ELR (cell line): ENCODE measurements at places on chromosomes 16 and 17.

- DNase-seq, result peak; percentile 54
Measured at GRCh38 chr17:4142107-4142900, 526 bp downstream of the ZZEF1 start.

DNA sequence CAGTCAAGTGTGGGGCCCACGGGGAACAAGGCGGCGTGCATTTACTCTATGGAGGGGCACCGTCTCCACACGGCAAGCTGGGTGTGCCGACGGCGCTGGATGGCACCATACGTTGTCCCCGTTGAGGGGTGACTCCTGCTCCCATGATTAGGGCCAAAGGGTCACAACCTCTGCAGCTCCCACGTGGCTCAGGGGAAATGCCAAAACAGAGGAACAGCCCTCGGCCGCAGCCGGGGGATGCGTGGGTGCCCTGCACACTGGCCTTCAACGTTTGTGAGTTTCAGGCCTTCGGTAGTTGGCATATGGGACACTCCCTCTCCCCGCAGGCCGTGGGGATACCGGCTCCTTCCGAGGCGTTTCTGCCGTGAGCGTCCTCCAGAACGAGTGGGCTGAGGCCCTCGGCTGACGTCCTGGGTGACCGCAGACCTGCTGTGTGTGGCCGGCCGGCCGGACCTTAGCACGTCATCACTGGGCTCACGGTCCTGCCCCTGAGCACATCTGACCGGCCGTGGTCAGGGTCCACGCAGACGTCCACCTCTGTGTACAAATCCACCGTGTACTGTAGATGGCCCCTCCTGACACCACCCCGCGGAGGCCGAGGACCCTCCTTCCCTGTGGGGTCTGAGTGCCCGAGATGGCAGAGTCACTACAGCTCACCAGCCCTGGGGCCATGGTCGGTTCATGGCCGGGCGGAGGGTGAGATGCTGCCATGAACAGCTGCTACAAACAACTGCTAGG, 4.8 kb upstream of the METRNL start:
- no peak for DNase-seq

DNA sequence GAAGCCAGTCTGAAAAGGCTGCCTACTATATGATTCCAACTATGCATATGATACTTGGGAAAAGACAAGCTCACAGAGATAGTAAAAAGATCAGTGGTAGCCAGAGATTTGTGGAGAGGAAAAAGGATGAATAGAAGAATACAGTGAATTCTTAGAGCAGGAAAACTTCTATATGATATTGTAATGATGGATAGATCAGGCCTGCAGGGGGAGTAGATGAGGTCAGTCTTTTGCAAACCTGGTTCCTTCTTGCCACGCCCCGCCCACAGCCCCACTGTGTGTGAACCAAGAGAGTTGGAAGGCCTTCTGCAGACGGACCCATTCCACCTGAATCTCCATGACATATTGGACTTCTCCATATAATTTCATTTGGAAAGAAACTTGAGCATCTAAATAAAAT, 761 bp upstream of the CCL8 start:
- DNase-seq, result peak; percentile 3

DNA sequence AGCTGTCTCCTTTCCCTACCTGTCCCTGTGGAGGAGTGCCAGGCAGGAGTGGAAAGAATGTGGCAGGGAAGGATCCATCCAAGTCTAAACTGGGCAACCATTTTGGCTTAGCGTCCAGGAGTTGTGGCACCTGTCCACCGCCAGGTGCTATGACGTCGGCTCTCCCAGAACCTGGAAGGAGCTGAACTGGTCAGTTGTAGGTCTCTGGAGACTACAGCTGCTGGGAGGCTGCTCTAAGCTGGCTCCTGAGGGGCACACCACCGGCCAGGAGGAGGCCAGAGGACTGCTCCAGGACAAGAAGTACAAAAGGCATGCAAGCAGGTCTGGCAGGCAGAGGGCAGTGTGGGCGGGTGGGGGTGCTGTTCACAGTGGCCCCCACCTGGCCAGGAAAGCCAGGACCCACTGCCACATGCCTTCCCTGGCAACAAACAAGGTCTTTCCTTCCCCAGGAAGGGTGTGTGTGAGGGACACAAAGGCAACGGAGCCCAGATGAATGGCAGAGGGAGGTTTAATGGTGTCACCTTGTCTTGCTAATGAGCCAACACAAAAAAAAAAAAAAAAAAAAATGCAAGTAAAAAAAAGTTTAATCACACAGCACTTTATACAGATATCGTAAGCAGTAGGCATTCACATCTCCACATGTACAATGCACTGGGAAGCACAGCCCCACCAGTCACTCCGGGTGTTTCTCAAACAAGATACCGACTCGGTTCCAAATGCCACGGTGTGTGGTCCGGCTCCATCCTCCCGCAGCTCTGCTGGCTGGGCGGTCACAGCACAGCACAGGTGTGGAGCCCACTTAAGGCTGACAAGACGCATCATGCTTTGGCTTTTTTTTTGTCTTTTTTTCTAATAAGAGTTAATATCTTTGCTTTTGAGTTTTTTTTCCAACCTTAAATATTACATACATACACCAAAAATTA, 4.8 kb downstream of the SPHK1 start:
- DNase-seq, result peak; percentile 71

- DNase-seq, result no peak
Measured at GRCh38 chr17:80646328-80646727, 101.7 kb downstream of the RPTOR start.

- DNase-seq, result no peak
Measured at GRCh38 chr16:515175-515938, 12.2 kb upstream of the CAPN15 start.

GRCh38 chr17:12127667-12128066, 107.0 kb downstream of the MAP2K4 start:
- no peak for DNase-seq

DNA sequence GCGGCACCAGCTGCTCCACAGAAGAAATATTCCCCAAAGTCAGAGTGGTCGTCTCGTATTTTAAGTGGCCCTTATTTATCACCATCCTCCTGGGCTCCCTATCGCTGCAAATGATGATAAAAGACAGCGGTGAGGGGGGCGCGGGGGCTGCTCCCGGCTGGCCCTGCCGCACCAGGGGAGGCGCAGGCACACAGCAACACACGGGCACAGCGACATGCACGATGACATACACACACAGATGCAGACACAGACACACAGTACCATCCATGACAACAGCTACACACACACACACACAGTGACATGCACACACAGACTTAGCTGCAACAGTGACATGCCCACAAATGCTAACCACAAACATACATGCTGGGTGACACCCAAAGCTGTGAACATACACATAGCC, 52.5 kb downstream of the MRM1 start:
- DNase-seq, result no peak

- DNase-seq, result no peak
Measured at GRCh38 chr16:86037999-86038925, 139.3 kb downstream of the IRF8 start.
